Stimulated activated CD4-positive, alpha-beta T cell treated with anti-CD3 and anti-CD28 coated beads, Interleukin-1b, Interleukin-23, amount 100 ng/mL, for 4 hours (primary cell): ENCODE measurements at places on chromosomes 2 and 18.

GRCh38 chr2:45253151-45253550 is 243.9 kb upstream of the SIX2 start:
- DNase-seq, result no peak

DNA sequence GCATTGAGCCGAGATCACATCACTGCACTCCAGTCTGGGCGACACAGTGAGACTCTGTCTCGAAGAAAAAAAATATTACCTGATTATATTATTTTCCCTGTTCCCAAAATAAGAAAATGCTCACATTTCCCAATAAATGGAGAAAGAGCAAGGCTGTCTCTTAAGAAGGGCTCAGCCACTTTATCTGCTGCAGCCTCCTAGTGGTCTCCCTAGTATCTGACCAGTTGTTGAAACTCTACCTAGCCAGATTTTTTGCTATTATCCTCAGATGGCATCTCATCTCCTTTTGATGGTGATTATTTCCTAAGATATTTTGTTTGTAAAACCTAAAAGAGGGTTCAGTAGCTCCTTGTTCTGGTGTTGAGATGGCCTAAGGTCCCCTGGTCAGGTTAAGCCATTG is 114.3 kb downstream of the TPGS2 start:
- no peak for DNase-seq

DNA sequence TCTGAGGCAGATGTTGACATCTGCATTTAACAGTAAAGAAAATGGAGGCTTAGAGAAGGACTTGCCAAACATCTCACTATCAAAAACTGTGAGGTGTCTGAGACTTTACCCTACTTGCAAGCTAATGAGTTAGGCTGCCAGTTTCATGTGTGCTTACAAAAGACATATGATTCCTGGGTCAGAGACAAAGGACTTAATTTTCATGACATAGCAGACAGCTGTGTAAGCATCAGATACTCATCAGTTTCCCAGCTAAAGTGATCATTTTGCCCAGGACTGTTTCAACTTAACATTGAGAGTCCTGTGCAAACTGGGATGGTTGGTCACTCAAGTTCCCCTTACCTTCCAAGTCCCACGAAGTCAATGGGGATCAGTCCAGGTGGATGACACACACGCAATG is 18.9 kb upstream of the DAPL1 start:
- no peak for DNase-seq

- no peak for DNase-seq
Observed at GRCh38 chr2:201196003-201196402, 13.1 kb downstream of the CASP10 start.

DNA sequence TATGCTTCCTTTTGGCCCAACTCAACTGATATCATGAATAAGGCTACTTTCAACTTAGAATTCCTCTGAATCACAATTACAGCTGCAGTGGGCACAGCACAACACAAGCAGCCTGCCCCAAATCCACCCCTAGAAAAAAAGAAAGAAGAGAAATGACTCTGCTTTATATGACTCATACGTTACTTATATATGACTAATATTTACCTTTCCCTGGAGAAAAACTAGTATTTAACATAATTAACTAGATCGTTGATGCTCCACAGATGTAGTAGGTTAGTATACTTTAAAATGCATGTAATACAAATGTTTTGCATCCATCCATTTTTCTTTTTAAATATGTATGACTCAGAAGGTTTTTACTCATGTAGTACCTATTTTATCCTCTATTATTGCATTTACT is 133.3 kb upstream of the UNC80 start:
- DNase-seq, result no peak

- DNase-seq, result no peak
Observed at GRCh38 chr2:241776336-241777169, at the start of gene GAL3ST2. Gene GAL3ST2, plus strand, starts transcription at chr2:241776822. Its CDS starts 134 bp downstream, at chr2:241776956.

DNA sequence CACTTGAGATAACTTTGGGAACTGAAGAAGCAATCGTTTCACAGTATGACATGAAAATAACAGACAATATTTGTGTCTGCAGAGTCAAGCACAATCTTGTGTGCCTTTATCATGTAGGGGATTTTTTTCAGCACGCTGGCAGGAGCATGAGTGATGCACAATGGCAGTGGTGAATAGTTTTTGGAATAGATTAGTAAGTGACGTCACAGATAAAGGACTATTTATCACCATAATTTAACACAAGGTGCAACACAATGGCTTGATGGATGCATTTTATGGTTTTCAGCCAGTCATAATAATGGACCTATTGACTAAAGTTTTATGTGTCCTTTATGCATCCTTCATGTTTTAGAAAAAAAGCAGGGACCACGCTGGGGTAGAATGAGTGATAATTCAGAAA is 559.8 kb upstream of the FANCL start:
- no peak for DNase-seq

DNA sequence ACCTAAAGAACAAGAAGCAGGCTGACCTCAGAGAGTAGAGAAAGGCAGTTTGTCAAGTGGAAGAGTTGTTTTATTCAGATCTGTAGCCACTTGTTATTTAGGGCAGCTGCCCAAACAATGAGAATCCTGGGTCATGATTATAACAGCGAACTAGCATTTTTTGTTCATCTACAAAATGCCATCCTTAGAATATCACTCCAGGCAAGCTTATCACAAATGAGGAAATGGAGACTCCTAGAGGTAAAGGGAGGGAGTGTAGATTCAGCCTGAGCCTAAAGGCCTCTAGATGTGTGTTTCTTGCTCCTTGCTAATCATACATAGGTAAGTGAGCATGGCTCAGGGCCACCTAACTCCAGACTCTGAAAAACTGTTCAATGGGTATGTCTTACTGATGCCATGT is 126.1 kb downstream of the HNMT start:
- no peak for DNase-seq

GRCh38 chr2:16250886-16251285 is 310.5 kb downstream of the MYCN start:
- DNase-seq, result no peak

GRCh38 chr2:11248-11941 is 34.9 kb downstream of the FAM110C start:
- peak; percentile 29 for DNase-seq

- DNase-seq, result no peak
Observed at GRCh38 chr2:147589127-147589526, 255.7 kb upstream of the ACVR2A start.

- DNase-seq, result no peak
Observed at GRCh38 chr2:160051371-160051800, 11.0 kb downstream of the PLA2R1 start.

DNA sequence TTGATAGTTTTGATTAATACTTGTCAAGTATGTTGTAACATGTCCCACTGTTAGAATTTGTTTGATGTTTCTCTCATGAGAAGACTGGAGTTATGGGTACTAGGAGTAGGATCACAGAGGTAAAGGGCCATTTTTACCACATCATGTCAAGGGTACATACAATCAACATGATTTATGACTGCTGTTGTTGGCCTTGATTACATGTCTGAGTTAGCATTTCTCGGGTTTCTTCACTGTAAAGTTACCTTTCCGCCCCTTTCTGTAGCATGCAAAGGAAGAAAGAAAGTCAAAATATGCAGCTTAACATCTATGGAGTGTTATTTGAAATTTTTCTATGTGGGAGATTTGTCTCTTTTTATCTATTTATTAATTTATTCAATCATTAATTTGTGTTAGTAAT is 1456.4 kb downstream of the SUCLG1 start:
- no peak for DNase-seq

GRCh38 chr2:232485757-232486557 is 1.7 kb downstream of the ECEL1 start:
- DNase-seq, result no peak

GRCh38 chr18:23268641-23269040 is 133.4 kb downstream of the CABLES1 start:
- DNase-seq, result no peak

- DNase-seq, result no peak
Observed at GRCh38 chr2:236718207-236718992, 148.8 kb downstream of the ACKR3 start.

DNA sequence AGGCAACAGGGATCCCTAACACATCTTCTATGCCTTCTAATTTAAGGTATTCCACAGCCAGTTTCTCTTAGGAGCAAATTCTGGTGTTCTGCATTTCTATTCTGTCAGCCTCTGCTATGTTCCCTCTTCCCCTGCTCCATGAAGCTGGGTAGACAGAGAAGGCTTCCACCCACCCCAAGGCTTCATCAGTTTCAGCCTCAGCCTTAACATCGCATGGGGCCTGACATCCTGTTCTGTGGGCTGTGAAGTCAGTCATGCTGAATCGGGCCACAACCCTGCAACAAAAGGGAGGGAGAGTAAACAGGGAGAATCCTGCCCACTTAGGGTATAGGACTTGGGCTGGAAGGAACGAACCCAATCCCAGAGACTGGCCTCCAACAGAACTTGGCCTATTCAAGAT is 70.6 kb upstream of the PPM1B start:
- DNase-seq, result no peak

- no peak for DNase-seq
Observed at GRCh38 chr2:151182899-151183809, 78.5 kb downstream of the RBM43 start.

GRCh38 chr2:206275312-206276055 is 1.0 kb downstream of the ZDBF2 start:
- DNase-seq, result no peak

DNA sequence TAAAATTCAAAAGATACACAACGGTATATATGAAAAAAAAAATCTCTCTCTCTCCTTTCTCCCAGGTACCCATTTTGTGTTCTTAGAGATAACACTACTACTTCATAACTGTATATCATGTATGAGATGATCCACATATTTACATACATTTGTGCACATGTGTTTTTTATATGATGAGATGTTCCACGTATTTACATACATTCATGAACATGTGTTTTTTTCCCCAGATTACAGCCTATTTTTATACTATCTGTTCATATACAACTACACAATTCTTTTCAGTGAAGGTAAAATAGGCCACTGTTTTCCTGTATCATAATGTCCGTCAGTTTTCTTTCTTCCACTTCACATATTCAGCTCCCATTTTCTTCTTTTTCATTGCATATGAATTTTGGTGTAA is 808.9 kb downstream of the LRRTM4 start:
- DNase-seq, result no peak

GRCh38 chr2:67489396-67489795 is 92.3 kb downstream of the ETAA1 start:
- no peak for DNase-seq

DNA sequence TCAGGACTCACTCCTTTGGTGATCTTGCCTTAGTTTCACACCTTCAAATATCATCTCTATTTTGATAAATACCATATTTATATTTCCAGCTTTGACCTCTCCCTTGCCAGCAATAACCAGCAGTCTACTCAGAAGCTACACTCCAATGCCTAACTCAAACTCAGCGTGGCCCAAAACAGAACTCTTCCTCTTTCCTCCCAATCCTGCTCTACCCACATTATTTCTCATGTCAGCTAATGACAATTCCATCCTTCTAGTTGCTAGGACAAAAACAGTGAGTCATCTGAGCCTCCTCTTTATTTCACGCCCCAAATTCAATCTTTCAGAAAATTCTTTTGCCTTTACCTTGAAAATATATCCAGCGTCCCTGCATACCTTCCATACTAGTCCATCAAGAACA is 23.5 kb downstream of the CYRIA start:
- DNase-seq, result no peak

GRCh38 chr18:56451188-56451587 is 187.2 kb downstream of the TXNL1 start:
- DNase-seq, result no peak

DNA sequence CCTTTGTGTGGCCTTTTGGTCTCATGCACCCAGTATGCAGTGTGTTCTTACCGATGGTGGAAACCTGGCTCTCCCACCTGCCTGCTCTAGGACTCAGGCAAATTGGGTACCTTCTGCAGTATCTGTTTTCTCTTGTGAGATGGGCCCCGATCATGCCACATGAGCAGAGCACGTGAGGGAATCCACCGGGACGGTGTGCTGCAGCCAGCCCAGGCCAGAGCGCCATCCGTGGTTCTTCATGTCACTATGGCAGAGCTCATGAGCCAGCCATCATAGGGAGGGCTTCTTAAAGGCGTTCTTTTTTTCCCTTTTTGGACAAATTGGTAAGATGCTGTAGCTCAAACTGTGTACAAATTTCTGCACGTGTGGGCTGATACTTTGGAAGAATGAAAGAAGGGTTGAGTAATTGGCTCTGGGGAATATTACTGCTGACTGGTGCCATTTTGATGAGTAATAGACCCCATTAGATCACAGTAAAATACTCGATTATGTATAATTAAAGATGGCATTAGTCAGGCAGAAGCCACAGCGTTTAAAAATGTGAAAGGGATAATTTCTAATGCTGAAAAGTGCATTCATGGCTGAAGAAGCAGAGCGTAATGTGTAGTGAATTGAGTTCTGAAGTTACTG is 19.2 kb downstream of the SH3RF3 start:
- DNase-seq, result no peak

GRCh38 chr2:230216489-230216888 is 3.3 kb downstream of the SP110 start:
- no peak for DNase-seq

GRCh38 chr2:77807531-77808215 is 285.5 kb upstream of the LRRTM4 start:
- no peak for DNase-seq

GRCh38 chr2:238589591-238590460 is 163.1 kb downstream of the ASB1 start:
- DNase-seq, result no peak

- DNase-seq, result no peak
Observed at GRCh38 chr2:78020491-78020890, 498.3 kb upstream of the LRRTM4 start.

DNA sequence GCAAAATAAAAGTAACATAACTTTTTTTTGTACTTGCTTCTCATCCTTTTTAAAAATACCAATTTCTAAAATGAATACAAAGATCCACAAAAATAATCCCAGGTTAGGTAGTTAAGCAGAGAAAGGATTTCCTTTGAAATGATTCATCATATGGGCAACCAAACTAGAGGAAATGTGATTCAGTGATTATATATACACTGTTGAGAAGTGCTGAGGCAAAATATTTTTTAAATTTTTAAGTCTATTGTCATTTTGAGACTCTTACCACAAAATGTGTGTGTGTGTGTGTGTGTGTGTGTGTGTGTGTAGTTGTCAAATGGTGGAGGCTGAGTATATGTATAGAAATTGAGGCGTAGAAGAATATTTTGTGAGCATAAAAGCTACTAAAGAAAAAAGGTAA is 1075.3 kb downstream of the LRP1B start:
- DNase-seq, result no peak

DNA sequence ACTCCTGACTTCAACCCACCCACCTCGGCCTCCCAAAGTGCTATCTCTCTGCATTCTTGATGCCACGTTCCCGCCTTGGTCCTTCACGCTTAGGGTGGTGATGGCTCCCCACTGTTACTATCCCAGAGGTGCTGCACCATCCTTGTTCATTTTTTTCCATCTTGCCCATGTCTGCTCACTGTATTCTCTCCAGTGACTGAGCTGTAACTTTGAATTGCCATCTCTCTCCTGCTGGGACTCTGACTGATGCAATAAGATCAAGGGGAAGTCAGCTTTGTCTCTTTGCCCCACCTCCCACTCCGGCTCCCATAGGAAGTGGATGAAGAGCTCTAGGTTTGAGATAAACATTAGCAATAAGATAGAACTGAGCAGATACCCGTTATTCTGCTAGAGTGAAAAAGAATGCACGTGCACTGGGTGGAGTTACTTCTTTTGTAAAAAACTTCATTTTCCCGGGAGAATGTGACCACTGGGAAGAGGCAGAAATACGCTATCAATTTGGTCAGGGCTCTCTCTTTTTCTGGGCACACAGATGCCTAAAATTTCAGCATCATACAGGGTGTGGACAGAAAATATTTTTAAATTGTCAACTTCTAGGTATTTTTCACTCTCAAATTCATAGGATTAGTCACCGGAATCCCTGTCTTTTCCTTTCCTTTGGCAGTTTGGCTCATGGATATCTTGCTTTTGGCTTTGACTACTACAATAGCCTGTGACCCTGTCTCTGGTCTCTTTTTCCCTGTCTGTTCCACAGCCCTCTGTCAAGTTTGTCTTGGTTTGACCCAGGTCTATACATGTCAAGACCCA is 105.4 kb downstream of the POLR1A start:
- no peak for DNase-seq
